CD4-positive, alpha-beta T cell treated with Interleukin-4 for 4 hours (primary cell): ENCODE measurements at places on chromosomes 5 and 9.

- DNase-seq: no peak
These were observed 20.3 kb downstream of the PAEP start for GRCh38 chr9:135581636-135582426.

GRCh38 chr9:133706307-133707050 is 31.7 kb downstream of the SARDH start:
- DNase-seq: no peak

DNA sequence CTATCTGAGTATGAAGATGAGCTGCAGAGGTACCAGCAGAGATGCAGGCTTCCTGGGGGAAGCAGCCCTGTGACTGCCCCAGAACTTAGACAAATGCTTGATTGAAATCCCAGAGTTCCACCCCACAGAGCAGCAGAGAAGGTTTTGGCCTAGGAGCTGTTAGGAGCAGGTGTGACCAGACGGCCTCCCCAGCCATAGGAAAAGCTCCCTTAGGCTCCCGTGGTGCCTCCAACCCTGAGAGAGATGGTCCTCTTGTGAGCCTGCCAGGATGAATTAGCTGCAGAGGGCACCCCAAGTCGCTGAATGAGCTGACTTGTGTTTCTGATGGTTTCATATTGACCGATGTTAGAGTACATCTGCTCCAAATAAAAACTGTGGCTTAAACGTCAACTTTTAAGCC is 22.1 kb downstream of the NTRK2 start:
- no peak for DNase-seq

GRCh38 chr9:133112663-133113026 is 8.4 kb downstream of the RALGDS start:
- DNase-seq: peak; percentile 57
